ENCODE measurements at places on chromosomes 3 and 15.

GRCh38 chr15:89904519-89904918 is 8.2 kb downstream of the ARPIN start:
- no peak for DNase-seq

DNA sequence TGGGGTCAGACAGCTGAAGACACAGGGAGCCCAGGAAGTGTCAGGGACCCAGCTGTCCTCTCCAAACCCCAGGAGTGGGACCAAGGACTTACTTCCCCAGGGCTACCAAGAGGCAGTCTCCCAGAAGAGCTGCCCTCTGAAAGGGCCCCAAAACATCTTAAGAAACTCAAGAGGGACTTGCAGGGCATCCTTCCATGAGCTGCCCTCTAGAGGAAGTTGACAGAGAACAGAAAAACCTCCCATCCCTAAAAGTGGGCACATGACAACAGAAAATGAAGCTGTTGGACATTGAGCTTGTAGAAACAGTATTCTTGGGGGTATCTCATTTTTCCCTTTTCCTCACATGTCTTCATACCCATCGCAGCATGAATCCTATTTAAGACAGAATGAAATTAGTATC is 58.9 kb downstream of the MECOM start:
- no peak for DNase-seq

DNA sequence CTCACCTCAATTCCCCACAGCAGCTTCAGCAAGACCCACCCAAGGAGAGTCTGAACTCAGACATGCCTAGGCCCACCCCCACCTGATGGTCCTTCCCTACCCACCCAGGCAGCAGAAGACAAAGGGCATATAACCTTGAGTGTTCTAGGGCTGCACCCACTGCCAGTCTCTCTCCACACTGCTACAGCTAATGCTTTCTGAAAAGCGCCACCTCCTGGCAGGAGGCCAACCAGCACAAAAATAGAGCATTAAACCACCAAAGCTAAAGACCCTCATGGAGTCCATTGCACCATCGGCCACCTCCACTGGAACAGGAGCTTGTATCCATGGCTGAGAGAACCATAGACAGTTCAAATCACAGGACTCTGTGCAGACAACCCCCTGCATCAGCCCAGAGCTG is 11.3 kb upstream of the RPL39L start:
- DNase-seq, result peak; percentile 44

DNA sequence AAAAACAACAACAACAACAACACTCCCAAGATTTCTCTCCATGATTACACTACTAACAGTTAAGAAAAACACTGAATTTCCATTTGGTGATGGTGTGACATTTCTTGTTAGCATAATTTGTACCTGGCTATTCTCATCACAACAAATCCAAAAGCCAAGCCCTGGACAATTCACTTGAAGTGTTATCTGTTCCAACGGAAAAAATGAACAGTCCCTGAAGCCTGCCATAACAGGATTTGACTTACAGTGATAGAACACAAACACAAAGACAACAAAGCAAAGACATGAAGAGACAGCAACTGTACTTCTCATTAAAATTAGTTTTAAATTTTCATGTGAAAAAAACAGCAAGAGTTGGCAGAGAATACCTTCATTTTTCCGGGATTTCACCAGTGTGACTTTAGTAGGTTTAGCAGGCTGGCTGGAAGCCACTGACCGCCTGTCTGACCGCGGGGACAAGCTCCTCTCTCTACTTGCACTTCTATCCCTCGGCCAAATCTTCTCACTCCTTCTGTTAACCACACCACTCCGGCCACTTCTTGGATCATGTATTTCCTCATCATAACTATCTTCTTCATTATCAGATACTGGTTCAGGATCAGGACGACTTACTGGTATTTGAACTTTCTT is 56.3 kb downstream of the TJP1 start:
- no peak for DNase-seq

DNA sequence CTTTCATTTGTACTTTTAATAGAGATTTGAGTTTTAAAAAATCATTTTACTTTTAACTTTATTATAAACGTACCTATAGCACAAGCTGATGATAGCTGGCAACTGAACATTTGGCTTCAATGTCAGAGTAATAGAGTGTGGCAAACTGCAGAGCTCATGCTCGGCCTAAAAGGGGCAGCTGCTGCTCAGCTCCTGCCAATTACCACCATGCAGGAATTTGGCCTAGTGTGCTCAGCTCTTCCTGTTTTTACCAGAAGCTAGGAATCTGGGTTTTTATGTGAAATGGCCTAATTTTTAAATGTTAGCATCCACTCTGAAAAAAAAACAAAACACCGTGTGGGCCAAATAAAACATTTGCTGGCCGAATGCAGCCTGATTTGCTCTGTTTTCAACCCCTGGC is 1.8 kb downstream of the IFT122 start:
- DNase-seq, result no peak

- no peak for DNase-seq
Observed at GRCh38 chr3:187931101-187931500, 185.8 kb upstream of the BCL6 start.

- no peak for DNase-seq
Observed at GRCh38 chr3:148464246-148464645, 233.5 kb upstream of the AGTR1 start.

- peak; percentile 55 for DNase-seq
Observed at GRCh38 chr15:88834211-88834812, 31.1 kb downstream of the ACAN start.

- DNase-seq, result peak; percentile 45
Observed at GRCh38 chr15:51846463-51847230, 17.2 kb downstream of the TMOD3 start.

DNA sequence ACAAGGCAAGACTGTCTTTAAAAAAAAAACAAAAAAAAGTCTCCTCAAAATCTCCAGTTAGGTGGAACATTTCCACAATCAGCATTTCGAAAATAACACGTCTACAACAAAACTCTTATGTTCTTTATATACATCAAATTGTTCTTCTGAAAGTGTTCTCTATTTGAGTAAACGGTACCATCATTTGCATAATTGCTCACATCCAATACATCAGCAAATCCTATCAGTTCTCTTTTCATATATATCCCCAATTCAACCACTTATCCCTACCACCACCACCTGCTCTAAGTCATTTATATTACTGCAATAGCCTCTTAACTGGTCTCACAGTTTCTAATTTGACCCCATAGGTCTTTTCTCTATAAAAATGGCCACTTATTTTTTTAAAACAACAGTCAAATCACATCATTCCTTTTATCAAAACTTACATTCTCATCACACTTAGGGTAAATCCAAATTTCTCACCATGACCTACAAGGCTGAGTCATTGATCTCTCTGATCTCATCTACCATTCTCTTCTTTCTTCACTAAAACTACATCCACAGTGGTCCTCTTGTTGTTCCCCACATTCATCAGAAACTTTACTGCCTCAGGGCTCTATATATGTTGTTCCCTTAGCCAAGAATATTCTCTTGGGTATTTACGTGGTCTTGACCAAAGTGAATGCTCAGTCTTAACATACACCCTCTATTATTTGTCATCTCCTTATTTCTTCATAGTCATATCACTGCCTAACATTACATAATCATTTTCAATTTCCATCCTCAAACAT is 237.0 kb downstream of the SCAPER start:
- DNase-seq, result no peak

- no peak for DNase-seq
Observed at GRCh38 chr3:185365291-185366073, 2.5 kb downstream of the MAP3K13 start.

DNA sequence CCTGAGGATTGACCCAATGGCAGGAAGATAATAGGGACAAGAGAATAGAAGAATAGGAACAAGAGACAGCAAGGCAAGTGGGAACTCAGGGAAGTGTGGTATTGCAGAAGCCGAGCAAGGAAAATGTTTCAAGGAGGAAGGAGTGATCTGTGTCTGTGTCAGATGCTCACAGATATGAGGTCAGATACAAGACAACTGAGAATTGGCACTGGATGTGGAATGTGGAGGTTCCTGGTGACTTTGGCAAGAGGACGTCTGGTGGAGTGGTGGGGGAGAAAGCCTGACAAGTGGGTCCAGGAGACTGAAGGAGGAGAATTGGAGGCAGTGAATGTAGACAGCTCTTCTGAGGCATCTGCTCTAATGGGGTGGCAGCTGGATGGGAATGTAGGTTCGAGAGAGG is 24.1 kb downstream of the GYG1 start:
- DNase-seq, result peak; percentile 40

DNA sequence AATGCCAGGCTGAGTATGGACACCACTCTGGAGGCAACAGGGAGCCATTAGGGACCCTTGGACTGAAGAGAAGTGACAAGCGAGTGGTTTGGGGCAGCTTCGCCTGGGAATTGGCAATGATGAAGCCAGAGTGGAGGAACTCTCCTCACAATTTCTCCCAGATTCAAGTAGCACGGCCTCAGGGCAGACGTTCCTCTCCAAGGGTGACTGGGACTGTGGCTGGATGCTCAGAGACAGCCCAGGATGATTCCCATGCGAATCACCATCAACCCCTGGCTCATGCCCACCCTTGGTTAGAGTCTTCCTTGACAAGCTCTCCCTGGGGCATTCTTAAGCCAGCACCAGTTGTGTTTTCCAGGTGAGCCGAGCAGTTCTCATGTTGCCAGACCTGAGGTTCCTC is 16.3 kb upstream of the DOCK3 start:
- no peak for DNase-seq

DNA sequence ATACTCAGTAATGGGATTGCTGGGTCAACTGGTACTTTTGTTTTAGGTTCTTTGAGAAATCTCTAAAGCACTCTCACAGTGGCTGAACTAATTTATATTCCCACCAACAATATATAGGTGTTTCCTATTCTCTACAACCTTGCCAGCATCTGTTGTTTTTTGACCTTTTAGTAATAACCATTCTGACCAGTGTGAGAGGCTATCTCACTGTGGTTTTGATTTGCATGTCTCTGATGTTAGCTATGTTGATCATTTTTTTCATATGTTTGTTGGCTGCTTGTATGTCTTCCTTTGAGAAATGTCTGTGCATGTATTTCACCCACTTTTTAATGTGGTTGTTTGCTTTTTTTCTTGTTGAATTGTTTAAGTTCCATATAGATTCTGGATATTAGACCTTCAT is 98.2 kb upstream of the DCBLD2 start:
- DNase-seq, result no peak

DNA sequence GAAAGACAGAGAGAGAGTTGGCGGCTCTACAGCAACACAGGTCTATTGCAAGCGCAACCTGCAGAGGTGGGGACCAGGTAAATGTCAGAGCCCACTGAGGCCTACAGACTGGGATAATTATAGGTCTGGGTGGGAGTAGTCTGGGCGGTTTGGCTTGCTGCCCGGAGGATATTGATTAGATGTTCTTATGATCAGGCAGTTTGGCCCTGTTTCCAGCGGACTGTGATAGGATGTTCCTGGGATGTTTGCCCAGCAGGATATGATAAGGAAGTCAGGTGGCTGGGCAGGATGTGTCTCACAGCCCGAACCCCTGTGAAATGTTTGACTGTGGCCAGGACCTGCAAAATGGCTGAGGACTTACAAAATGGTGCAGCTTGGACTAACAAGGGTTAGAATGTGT is 364.9 kb downstream of the NAALADL2 start:
- DNase-seq, result no peak

DNA sequence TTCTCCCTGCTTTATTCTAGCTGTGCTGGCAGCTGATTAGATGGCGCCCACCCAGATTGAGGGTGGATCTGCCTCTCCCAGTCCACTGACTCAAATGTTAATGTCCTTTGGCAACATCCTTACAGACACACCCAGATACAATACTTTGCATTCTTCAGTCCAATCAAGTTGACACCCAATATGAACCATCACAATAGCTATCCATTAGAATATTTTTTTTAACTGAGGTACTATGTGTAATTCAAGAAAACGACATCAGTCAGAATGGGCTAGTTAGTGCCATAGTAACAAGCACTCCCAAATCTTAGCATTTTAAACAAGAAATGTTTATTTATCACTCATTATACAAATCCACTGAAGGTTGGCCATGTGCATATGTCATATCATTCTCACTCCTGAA is 723.1 kb downstream of the NR2F2 start:
- no peak for DNase-seq

DNA sequence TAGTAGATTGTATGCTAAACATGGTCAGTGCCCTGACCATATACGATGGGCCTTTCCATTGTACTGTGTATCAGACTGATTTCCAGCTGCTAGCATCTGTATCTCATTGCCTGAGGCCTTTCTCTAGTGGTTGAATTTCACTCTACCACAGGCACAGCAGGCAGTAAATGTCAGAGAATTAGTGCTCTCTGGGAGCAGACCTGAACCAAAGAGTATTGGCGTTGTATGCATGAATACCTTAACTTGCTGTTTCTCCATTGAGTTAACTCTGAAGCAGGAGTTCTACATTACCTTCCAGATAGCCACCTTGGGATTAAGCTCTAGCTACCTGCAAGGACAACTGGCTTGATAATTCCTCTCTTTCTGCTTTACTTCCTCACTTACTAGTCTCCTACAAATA is 439.2 kb upstream of the EPHA3 start:
- DNase-seq, result no peak

DNA sequence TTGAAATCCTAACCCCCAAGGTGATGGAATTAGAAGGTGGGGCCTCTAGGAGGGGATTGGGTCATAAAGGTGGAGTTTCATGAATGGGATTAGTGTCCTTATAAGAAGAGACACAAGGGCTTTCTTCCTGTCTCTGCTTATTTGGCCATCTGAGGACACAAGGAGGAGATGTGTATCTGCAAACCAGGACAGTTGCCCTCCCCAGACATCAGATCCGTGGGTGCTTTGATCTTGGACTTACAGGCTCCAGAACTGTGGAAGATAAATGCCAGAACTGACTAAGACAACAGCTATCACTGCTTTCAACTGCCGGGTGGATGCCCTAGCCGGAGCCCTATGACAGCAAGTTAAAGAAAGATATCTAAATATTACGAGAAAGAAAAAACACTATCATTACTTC is 94.4 kb downstream of the CHRNA7 start:
- no peak for DNase-seq

GRCh38 chr3:170437176-170437575 is 18.5 kb downstream of the CLDN11 start:
- DNase-seq, result no peak

GRCh38 chr15:69926006-69926405 is 171.7 kb downstream of the TLE3 start:
- DNase-seq, result no peak

DNA sequence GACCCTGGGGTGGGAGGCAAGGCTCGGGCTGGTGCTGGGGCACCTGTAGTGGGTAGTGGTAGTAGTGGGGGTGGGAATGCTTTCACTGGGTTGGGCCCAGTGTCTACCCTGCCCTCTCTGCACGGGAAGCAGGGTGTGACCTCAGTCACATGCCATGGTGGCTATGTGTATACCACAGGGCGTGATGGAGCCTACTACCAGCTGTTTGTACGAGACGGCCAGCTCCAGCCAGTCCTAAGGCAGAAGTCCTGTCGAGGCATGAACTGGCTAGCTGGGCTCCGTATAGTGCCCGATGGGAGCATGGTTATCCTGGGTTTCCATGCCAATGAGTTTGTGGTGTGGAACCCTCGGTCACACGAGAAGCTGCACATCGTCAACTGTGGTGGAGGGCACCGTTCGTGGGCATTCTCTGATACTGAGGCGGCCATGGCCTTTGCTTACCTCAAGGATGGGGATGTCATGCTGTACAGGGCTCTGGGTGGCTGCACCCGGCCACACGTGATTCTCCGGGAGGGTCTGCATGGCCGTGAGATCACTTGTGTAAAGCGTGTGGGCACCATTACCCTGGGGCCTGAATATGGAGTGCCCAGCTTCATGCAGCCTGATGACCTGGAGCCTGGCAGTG is 5.2 kb downstream of the DALRD3 start:
- DNase-seq, result no peak

Measured in suppressor macrophage (primary cell).